HT1080 (cell line): ENCODE measurements at places on chromosomes 11 and 22. TPM values are rescaled to one million over a fixed set of nuclear protein-coding genes. Genes with fewer than 3 reads are reported as not detected.

GRCh38 chr11:70637949-70638583 lies 239.7 kb downstream of the CTTN start:
- DNase-seq, result no peak

DNA sequence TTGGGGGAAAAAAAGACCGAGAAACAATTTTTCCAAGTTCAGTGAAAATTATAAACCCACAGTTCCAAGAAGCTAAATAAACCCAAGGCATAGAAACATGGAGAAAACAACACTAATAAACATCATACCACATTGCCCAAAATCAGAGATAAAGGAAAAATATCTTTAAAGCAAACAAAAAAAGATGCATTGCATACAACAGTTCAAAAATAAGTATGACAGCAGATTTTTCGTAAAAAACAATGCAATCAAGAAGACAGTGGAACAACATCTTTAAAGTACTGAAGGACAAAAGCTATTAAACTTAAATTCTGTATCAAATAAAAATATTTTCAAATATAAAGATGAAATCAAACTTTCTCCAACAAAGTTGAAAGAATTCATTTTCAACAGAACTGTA lies 921.3 kb downstream of the METTL15 start:
- no peak for DNase-seq

DNA sequence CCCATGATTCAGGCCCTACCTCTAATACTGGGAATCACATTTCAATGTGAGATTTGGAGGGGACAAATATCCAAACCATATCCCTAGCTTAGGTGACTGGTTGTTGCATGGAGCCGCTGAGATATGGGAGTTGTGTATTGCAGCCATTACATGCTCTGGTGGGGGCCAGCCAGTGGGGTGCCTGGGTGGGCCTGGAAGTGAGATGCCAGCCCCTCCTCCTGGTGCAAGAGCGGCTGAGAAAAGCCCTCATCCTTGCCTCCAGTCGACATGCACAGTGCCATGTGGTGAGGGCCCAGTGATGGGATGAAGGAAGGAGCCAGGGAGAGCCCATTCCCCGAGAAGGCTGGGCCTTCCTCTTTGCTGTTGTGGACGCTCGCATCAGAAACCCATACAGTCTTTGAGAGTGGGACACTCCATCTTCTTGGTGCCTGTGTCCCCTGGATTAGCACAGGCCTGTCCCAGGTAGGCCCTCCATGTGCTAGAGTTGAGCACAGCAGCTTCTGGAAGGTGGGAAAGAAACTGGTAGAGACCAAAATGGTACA lies 1043.0 kb downstream of the TBC1D22A start:
- DNase-seq, result no peak

- no peak for DNase-seq
Measured at GRCh38 chr11:17918049-17918605, 94.7 kb downstream of the SERGEF start.

DERL3 gene
- not detected in 2 replicates for total RNA-seq

TST gene
- 15.9 and 21.3 TPM in 2 replicates for total RNA-seq
